ENCODE measurements at places on chromosomes 12 and 14.

DNA sequence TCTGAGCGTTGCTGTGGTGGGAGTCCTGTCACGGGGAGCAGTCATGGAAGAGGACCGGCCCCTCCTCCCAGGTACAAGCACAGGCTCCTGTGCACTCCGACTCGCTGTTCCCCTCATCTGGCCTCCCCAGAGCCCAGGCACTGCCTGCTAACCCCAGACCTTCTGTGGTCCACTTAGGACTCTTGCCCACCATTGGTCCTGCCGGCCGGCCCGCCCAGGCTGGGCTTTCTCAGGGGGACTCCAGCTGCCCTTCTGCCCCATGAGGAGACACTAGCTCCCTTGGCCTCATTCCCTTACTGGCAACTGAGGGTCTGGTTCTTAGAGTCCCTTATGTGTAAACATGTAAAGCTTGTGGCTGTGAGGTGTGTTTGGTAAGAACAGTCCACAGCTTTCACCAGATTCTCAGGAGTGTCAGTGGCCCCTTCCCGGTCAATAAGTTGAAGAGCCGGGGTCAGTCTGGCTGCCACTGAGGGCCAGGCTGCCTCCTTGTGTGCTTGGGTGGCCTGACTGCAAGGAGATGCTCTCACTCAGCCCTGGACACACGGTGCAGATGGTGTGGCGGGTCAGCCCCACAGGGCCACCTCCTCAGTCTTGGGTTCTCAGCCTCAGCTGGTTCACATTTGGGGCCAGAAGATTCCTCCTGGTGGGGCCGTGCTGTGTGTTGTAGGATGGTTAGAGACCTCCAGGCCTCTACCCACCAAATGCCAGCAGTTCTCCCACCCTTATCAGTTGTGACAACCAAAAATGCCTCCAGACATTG lies 43.6 kb downstream of the DDX51 start:
- H3K27me3 ChIP-seq, result no peaks in the 10 kb centered on the region
- H3K36me3 ChIP-seq, result peaks cover 38% of the 10 kb centered on the region
- no peak overlapping the region for H3K27ac ChIP-seq
- peaks cover 6% of the 10 kb centered on the region for H3K4me1 ChIP-seq
- H3K4me3 ChIP-seq, result no peak overlapping the region

- peak overlapping the region; percentile 89 for H3K4me3 ChIP-seq
- H3K4me1 ChIP-seq, result peaks cover 34% of the 10 kb centered on the region
- no peak overlapping the region for H3K27ac ChIP-seq
- no peak for DNase-seq
- H3K36me3 ChIP-seq, result peaks cover 14% of the 10 kb centered on the region
These were observed 788 bp upstream of the ASIC1 start for GRCh38 chr12:50056639-50056976.

DNA sequence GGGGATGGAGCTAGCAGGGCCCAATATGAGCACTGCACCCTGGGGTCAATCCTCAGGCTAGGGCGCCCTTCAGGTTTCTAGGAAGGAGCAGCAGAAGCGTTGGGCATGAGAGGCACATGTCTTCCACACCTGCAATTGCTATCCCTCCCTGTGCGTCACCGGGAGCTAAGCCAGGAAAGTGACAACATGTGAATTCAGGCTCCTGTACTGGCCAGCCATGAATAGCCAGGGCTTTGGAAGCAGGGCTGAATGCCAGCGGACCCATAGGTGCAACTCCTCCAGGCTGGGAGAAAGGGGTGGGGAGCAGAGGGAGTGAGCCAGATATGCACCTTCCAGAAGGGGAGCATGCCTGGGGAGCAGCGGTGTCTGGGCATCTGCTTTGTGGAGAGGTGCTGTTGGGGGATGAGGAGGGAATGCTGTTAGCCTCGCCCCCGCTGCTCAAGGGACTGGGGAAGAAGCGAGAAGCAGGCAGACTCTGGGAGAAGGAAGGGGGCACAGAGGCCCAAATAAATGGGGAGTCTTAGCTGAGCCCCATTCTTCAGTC lies 6.1 kb downstream of the HOXC5 start:
- H3K27ac ChIP-seq, result no peak overlapping the region
- no peak for DNase-seq
- peaks cover 2% of the 10 kb centered on the region for H3K4me1 ChIP-seq

GRCh38 chr14:35243956-35244355 lies 48.2 kb upstream of the PSMA6 start:
- H3K4me1 ChIP-seq, result peaks cover 14% of the 10 kb centered on the region
- H3K4me3 ChIP-seq, result no peak overlapping the region
- H3K27me3 ChIP-seq, result no peaks in the 10 kb centered on the region
- DNase-seq, result no peak
- peaks cover 14% of the 10 kb centered on the region for H3K36me3 ChIP-seq

- DNase-seq, result no peak
- H3K27ac ChIP-seq, result peak overlapping the region; percentile 26
- no peaks in the 10 kb centered on the region for H3K36me3 ChIP-seq
- no peaks in the 10 kb centered on the region for H3K27me3 ChIP-seq
- peaks cover 11% of the 10 kb centered on the region for H3K4me1 ChIP-seq
These were observed 91.5 kb upstream of the PTGDR start for GRCh38 chr14:52175982-52176502.

- H3K27ac ChIP-seq, result peak overlapping the region; percentile 63
- H3K27me3 ChIP-seq, result no peaks in the 10 kb centered on the region
- H3K4me3 ChIP-seq, result peak overlapping the region; percentile 88
- peaks cover 2% of the 10 kb centered on the region for H3K36me3 ChIP-seq
- DNase-seq, result peak; percentile 35
These were observed 718 bp downstream of the PACS2 start for GRCh38 chr14:105315211-105315721.

DNA sequence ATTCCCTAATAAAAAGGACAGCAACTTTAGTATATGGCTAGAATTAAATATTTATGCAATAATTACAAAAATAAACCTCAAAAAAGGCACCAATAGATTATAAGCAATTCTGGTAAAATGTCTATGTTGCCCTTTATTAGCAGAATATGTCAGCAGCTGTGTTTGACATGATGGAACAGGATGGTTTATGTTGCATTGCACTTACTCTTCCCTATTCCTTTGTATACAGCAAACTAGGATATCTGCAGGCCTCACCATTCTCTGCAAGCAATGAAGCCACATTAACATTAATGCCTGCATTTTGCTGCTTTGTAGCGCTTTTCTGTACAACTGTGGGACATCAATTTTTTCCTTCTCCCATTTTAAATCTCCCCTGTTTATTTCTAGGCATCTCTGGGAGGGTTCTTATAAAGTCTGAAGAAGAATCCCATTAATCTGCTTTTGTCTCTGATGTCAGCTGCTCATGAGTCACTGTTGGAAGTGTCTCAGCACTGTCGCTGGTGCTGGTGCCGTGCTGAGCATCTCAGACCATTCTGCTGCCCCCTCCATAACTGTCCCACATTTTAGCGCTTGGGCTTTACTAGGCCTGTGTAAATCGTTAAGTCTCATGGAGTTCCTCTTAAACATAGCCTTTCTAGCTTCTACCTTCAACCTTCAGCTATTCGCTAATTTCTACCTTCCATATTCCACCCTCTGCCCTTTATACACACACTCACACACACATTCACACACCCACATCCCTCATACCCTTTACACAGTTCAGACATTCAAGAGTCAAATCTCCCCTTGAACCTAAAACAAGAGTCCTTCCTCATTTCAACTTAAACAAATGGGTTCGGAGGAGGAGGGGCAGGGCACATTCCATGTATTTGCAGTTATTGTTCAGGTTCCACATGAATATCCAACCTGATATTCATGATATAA lies 64.4 kb upstream of the TRHDE start:
- H3K27ac ChIP-seq, result no peak overlapping the region
- H3K27me3 ChIP-seq, result no peaks in the 10 kb centered on the region
- no peaks in the 10 kb centered on the region for H3K4me1 ChIP-seq
- no peak overlapping the region for H3K4me3 ChIP-seq
- no peak for DNase-seq

GRCh38 chr12:102549691-102550090 lies 69.3 kb upstream of the IGF1 start:
- H3K36me3 ChIP-seq, result no peaks in the 10 kb centered on the region
- no peak for DNase-seq
- no peak overlapping the region for H3K4me3 ChIP-seq
- H3K4me1 ChIP-seq, result peaks cover 2% of the 10 kb centered on the region
- H3K27me3 ChIP-seq, result peaks cover 5% of the 10 kb centered on the region

GRCh38 chr12:3515506-3515905 lies 24.5 kb downstream of the PRMT8 start:
- no peak overlapping the region for H3K27ac ChIP-seq
- no peak for DNase-seq
- no peaks in the 10 kb centered on the region for H3K36me3 ChIP-seq
- H3K4me3 ChIP-seq, result no peak overlapping the region

All from activated T-helper 2 cell treated with anti-CD3 and anti-CD28 coated beads, Interferon-gamma antibody, Interleukin-2, Interleukin-4, amounts not matched to agents 10 μg/mL and 5 μg/mL and 100 μg/mL, durations not matched to agents 14 hours and 24 hours and 36 hours (primary cell).